ENCODE measurements at places on chromosomes 4 and X.

DNA sequence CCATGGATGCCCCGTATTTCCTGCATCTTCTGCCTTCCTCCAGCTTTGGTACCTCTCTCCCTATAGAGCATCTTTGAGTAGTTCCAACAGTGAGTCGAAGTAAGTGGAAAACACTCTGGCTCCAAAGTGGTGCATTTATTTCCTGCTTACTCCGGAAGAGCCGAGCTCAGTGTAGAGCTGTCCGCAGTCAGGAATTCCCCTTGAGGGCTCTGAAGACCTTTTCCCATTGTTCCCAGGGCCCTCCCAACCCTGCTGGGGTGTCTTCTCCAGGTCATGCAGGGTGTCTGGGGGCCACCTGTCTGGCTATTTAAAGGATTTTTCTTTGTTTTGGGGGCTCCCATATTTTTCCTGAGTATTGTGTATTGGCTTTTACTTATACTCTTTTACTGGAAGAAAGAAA, 118.6 kb upstream of the MXRA5 start:
- no peak overlapping the region for H3K27ac ChIP-seq
- H3K4me1 ChIP-seq: no peaks in the 10 kb centered on the region
- no peaks in the 10 kb centered on the region for H3K27me3 ChIP-seq
- H3K36me3 ChIP-seq: no peaks in the 10 kb centered on the region

DNA sequence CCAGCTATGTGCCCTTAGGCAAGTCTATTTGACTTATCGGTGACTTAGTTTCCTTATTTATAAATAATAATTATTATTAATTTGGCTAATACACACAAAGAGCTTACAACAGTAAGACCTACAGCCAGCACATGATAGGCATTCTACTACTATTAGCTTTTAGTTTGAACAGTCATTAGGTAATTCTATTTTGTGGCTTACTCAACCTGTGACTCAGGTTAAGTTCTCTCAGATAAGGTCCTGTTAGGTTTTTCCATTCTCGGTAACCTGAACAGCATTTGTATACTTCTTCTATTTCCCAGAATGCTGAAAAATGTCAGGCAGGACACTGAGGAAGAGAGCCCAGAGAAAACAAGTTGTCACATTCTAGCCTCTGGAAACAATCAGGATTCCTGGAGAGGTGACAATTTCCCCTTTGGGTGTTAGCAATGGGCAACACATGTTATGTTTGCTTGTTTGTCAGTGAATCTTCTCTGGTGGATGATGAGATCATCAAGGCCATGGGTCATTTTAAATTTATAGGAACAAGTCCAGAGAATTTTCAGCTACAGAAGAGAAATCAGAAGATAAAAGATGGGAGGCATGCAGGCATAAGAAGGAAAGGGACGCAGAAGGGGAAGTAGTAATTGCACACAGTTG, 2144.7 kb downstream of the PCDH7 start:
- DNase-seq: no peak
- no peak overlapping the region for H3K27ac ChIP-seq
- H3K27me3 ChIP-seq: no peaks in the 10 kb centered on the region
- no peaks in the 10 kb centered on the region for H3K36me3 ChIP-seq

DNA sequence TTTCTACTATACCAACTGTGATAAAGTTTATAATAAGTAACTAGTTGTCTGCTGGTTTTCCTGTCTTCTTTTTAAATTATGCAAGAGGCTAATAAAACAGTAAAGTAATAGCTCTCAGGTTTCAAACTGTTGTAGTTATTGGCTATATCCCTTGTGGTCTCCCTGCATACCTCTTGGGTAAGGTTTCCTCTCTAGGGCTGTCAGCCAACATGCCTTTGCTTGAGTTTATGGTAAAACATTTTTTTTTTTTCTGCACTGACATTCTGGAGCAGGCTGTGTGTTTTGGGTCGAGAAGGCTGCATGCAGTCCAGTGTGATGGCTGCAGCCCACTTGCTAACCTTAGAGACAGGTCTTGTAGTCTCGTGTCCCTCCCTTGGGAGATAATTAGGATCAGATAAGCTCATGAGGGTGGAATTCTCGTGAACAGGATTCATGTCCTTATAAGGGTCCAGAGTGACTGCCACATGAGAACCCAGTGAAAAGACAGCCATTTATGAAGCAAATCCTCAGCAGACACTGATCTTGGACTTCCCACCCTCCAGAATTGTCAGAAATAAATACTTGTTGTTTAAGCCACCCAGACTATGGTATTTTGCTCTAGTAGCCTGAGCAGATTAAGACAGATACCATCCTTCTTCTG, 831.2 kb downstream of the CCSER1 start:
- no peak overlapping the region for H3K27ac ChIP-seq
- no peaks in the 10 kb centered on the region for H3K4me1 ChIP-seq
- no peaks in the 10 kb centered on the region for H3K27me3 ChIP-seq
- H3K36me3 ChIP-seq: no peaks in the 10 kb centered on the region

GRCh38 chr4:166422475-166422874, 549.4 kb downstream of the TLL1 start:
- no peak overlapping the region for H3K27ac ChIP-seq
- no peaks in the 10 kb centered on the region for H3K27me3 ChIP-seq
- no peaks in the 10 kb centered on the region for H3K4me1 ChIP-seq

GRCh38 chr4:126856906-126857305, 775.9 kb upstream of the INTU start:
- no peaks in the 10 kb centered on the region for H3K4me1 ChIP-seq
- no peak overlapping the region for H3K4me3 ChIP-seq
- H3K27me3 ChIP-seq: no peaks in the 10 kb centered on the region
- H3K27ac ChIP-seq: no peak overlapping the region
- DNase-seq: no peak
- no peaks in the 10 kb centered on the region for H3K36me3 ChIP-seq

DNA sequence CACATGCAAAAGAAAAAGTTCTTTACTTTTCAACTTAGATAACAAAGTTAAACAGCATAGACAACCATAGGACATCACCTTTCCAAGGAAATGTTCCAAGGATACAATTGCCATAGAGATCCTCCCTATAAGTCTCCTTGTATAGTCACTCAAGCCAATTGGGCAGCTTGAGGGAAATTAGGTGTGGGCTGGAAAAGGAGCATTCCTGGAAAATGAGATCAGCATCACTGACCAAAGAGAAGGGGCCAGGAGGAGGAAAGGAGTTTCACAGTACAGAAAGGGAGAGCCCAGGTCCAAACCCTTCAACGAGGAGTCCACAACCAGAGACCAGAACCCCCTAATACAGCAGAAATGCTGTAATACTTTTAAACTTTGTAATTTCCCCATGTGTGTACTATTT, 91.5 kb upstream of the PPARGC1A start:
- no peaks in the 10 kb centered on the region for H3K4me1 ChIP-seq
- DNase-seq: no peak
- H3K27ac ChIP-seq: no peak overlapping the region
- no peaks in the 10 kb centered on the region for H3K27me3 ChIP-seq
- no peak overlapping the region for H3K4me3 ChIP-seq
- H3K36me3 ChIP-seq: no peaks in the 10 kb centered on the region

DNA sequence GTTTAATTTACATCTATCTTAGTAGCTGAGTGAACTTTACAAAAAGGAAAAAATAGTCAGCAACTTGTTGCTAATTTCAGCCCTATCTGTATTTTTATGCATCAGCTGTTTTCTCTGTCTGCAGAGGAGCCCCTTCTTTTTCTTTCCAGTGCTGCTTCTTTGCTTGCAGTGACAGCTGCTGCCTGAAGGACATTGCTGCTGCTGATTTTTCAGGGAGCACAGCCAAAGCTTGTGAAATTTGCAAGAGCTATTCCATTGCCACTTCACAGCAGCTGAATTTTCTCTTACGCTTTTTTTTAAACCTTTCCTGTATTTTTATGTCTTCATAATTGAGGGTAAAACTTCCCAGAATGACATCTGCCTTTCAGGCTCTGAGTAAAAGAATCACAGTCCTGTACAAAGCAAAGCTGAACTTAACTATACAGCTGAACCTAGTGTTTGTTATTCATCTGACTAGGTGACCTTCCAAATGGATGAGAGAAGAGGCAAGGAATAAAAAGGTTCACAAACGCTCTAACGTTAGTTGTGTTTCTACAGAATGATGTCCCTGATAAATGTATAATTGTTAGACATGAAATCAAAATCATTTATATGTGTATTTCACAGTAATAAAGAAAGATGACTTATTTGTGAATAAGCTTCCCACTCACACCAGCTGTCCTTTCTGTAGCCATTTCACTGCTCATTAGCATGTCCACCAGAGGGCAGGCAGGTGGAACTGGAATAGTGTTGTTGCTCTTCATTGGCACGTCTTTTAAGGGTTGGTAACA, 541.4 kb downstream of the ADGRL3 start:
- no peak overlapping the region for H3K4me3 ChIP-seq
- H3K36me3 ChIP-seq: no peaks in the 10 kb centered on the region
- no peaks in the 10 kb centered on the region for H3K27me3 ChIP-seq
- no peak for DNase-seq
- H3K4me1 ChIP-seq: no peaks in the 10 kb centered on the region

GRCh38 chr4:128574706-128575105, 234.8 kb upstream of the JADE1 start:
- no peaks in the 10 kb centered on the region for H3K36me3 ChIP-seq
- no peak overlapping the region for H3K4me3 ChIP-seq
- no peak for DNase-seq
- H3K4me1 ChIP-seq: peaks cover 35% of the 10 kb centered on the region

GRCh38 chr4:28508636-28509035, 1648.0 kb downstream of the STIM2 start:
- no peak for DNase-seq
- no peaks in the 10 kb centered on the region for H3K27me3 ChIP-seq
- no peak overlapping the region for H3K27ac ChIP-seq
- no peaks in the 10 kb centered on the region for H3K36me3 ChIP-seq
- H3K4me3 ChIP-seq: no peak overlapping the region

DNA sequence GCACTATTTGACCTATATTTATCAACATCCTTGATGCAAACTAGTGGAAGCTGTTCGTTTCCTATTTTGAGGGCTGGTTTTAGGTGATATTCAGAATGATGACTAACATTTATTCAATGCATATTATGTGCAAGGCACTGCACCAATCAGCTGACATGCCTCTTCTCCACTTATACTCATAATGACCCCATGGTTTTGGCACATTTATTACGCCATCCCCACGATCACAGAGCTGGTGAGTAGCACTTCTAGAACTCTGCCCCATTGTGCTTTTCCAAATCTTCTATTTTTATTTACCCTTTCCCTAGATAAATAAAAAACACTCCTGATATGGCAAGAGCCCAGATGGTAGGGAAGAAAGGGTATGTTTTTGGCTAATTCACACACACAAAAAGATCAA, 13.1 kb downstream of the SCML1 start:
- H3K27me3 ChIP-seq: no peaks in the 10 kb centered on the region
- H3K4me3 ChIP-seq: no peak overlapping the region
- H3K27ac ChIP-seq: no peak overlapping the region
- no peaks in the 10 kb centered on the region for H3K4me1 ChIP-seq
- DNase-seq: no peak
- peaks cover 8% of the 10 kb centered on the region for H3K36me3 ChIP-seq
